ENCODE measurements at places on chromosomes 6 and 20.

DNA sequence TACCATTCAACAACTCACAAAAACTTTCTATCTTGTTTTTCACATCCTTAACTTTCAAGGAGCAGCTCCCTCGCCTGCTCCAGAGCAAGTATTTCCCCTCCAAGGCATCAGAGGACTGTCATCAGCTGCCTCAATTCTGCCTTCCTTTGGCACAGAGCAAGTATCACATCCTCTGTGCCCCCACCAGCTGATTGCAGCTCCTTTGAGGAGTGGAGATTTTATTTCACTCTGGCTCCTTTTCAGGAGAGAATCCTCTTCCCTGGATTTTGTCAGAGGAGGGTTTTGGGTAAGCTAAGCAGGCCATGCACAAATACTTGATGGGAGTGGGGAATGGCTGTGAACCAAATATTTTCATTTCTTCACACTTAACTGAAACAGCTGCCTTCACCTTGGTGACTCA is 610.5 kb upstream of the FLRT3 start:
- no peaks in the 10 kb centered on the region for H3K36me3 ChIP-seq
- no peaks in the 10 kb centered on the region for H3K4me1 ChIP-seq
- no peaks in the 10 kb centered on the region for H3K27me3 ChIP-seq

GRCh38 chr6:121884091-121884490 is 448.6 kb downstream of the GJA1 start:
- no peaks in the 10 kb centered on the region for H3K4me1 ChIP-seq
- H3K27ac ChIP-seq: no peak overlapping the region
- no peaks in the 10 kb centered on the region for H3K36me3 ChIP-seq

DNA sequence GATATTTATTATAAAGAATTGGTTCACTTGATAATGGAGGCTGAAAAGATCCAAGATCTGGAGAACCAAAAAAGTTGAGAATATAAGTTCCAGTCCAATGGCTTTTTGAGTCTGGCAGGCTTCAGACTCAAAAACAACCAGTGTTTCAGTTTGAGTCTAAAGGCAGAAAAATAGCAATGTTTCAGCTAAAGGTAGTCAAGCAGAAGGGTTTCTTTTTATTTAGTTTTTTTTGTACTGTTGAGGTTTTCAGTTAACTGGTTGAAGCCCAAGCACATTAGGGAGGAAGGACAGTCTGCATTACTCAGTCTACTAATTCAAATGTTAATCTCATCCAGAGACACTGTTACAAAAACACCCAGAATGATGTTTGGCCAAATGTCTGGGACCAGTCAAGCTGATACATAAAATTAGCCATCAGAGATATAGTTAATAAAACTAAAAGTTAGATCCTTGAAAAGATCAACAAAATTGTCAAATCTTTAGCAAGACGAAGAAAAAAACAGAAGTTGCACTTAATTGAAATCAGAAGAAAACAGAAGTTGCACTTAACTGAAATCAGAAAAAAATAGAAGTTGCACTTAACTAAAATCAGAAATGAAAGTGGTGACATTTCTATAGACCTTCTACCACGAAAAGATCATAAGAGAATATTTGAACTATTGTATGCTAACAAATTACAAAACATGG is 980.3 kb upstream of the FLRT3 start:
- no peaks in the 10 kb centered on the region for H3K27me3 ChIP-seq
- no peaks in the 10 kb centered on the region for H3K36me3 ChIP-seq
- H3K4me1 ChIP-seq: no peaks in the 10 kb centered on the region
- no peak overlapping the region for H3K4me3 ChIP-seq
- DNase-seq: no peak

DNA sequence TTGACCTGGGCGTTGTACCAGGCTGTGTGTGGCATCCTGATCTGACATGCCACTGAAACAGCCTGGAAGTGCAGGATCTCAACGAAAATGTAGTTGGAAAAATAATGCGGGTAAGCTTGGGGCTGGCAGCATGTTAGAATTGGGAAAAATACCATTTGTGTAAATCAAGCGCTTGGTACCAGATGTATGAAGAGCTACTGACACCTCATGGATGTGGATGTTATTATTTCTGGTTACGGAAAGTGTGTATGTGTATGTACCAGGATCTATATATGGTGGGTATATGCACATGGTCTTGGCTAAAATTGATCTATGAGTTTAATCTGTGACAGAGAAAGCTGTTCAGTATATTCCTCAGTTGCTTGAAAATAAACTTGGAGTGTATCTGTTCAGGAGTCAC is 22.7 kb downstream of the HIVEP1 start:
- H3K27ac ChIP-seq: peak overlapping the region; percentile 21
- H3K36me3 ChIP-seq: peaks cover 41% of the 10 kb centered on the region
- no peaks in the 10 kb centered on the region for H3K27me3 ChIP-seq

- H3K36me3 ChIP-seq: no peaks in the 10 kb centered on the region
- no peak overlapping the region for H3K27ac ChIP-seq
- DNase-seq: no peak
- H3K4me3 ChIP-seq: no peak overlapping the region
Measured at GRCh38 chr6:38801305-38801704, 86.2 kb downstream of the DNAH8 start.

DNA sequence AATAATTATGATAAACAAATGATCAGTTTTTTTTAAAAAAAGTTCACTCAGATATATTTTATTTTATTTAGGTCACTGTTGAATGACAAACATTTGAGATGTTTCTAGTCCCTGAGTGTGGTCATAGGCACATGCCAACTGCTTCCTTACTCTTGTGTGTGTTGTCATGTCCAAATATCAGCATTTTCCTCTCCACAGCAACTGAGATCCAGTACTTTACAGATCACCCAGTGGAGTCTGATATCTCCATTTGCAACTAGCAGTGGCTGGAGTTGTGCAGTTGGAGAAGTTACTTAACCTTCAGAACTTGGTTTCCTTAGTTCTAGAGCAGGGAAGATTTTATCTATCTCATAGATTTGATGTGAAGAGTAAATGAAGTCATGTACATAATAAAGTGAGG is 101.3 kb downstream of the MYB start:
- peaks cover 7% of the 10 kb centered on the region for H3K4me1 ChIP-seq
- no peak for DNase-seq
- H3K27ac ChIP-seq: no peak overlapping the region
- H3K4me3 ChIP-seq: no peak overlapping the region
- peaks cover 8% of the 10 kb centered on the region for H3K36me3 ChIP-seq

Measured in activated CD4-positive, alpha-beta T cell treated with anti-CD3 and anti-CD28 coated beads for 36 hours (primary cell).